CD8-positive, alpha-beta T cell (primary cell): ENCODE measurements at places on chromosomes 11 and 22.

DNA sequence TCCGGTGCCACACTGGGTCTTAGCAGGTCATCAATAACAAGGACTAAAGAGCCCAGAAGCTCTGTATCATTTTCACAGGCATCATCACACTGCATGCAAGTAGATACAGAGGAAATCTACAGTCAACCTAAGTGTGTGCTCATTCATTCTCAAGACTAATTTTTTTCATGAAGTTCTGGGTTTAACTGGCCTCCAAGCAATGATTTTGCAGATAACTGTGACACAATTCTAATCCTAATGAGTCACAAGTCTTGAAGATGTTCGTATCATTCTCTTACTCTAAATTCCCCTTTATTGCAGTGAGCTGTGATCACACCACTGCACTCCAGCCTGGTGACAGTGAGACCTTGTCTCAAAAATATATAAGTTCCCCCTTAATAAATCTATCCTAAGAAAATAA, 2.5 kb downstream of the OR52W1 start:
- no peak for DNase-seq

DNA sequence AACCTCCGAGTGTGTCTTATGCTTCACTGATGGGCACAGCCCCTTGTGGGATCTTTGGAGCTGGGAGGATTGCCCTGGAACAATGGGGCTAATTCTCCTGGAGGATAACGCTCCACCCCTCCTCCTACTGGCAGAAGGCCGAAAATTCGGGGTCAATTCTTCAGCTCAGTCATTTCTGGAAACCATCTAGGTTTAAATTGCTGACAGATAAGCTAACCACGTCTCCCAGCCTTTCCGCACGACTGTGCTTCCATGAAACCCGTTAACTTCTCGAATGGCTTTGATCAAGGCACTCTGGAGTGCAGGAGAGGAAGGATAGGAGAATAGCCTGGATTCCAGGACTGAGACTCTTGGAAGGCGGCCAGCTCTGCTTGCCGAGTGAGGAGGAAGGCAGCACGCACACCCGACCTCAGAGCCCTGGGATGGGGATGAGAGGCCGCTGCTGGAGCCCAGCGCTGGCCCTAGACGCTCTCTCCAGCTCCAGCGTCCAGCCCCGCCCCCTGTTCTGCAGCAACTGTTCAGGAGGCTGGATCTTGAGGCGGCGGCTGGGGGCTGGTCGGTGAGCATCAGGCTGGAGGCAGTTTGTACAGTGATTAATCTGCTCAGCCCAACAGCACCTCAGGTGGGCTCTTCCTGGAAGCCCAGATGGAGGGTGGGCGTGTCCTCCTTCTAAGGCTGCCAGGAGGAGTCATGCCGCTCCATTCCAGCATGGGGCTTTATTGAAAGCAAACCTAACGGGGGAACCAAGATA, 176.7 kb upstream of the NCAM1 start:
- no peak for DNase-seq

DNA sequence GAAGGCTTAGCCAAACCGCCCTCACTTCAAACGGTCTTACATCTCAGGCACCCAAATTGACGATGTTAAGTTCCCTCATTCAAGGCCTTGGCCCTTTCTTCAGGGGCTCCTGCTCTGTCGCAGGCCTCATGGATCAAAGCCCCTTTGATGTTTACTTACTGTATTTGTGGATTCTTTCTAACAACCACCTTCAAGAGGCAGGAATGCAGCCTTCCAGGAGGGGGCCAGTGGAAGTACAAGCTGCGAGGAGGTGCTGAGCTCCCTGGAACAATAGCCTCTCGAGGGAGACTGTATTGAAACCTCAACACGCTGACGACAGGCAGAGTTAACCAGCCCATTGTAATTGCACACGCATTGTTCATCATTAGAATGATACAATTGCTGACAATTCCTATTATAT, 209.1 kb downstream of the ST3GAL4 start:
- no peak for DNase-seq

- no peak for DNase-seq
These were observed 8.9 kb downstream of the IMMP1L start for GRCh38 chr11:31500560-31500959.

- DNase-seq = no peak
These were observed 53.7 kb upstream of the MTMR2 start for GRCh38 chr11:95977534-95978174.

DNA sequence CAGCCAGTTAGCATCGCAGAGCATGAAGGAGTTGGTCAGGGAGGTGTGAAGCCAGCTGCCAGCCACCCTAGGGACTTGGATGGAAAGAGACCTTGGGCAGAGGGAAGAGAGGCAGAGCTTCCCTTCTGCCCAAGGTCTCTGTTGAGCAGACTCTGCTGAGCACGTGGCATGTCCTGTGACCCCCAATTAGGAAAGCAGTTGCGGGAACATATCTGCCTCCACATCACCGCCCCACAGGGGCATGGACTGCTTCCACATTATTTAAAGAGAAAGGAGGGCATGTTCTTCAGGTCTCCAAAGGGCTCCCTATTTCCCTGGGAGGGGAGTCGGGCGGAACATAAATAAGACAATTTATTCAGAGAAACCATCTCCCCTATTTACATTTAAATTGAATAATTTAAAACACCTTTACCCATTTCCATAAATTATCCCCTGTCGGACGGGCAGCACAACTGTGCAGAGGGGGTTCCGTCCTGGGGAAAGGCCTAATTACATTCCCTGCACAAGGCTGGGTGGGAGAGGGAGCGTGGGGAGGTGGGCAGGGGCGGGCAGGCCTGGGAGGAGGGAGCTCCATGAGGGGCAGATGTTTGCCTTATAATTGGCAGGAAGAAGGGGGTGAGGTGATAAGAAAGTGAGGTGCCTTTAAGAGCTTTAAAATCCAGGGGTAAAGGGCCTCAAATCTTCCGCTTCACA, 88.8 kb upstream of the THY1 start:
- DNase-seq = no peak

- DNase-seq = no peak
These were observed 23.3 kb downstream of the DKK3 start for GRCh38 chr11:11985016-11985715.

DNA sequence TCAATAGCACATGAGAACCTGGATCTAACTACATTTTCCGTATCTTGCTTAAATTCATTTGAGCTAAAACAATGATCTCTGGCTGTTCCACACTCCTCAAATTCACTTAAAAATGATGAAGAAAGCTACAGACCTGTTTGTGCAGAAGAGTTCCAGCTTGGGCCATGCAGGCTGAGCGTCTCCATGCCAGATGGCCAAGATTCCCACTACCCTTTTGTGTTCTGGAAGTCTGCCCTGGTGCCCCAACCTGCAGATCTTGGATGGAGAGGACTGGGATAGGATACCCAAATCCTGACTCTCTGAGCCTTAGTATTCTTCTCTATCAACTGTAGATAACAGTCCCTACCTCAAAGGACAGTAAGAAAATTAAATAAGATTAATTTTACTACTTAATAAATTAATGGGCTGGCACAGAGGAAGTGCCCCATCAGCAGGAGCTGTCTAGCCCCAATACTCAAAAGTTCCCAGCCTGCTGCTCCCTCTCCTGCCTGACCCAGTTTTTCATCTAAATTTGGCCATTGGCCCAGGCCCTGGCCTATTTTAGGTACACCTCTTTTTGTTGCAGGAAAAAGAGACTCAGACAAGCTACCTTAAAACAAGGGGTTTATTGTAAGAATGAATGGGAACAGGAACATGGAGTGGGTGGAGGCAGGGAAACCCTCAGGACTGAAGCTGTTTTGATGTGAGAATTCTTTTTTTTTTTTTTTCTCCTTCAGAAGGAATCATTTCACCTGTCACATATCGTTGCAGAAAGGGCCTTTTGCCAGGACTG, 81.4 kb upstream of the GRK3 start:
- no peak for DNase-seq

GRCh38 chr11:68441466-68442230, 18.9 kb upstream of the PPP6R3 start:
- DNase-seq = no peak

GRCh38 chr11:110713449-110713776, 1.2 kb upstream of the ARHGAP20 start:
- DNase-seq = no peak

GRCh38 chr11:6319001-6319703, 1.1 kb downstream of the CAVIN3 start:
- no peak for DNase-seq

- no peak for DNase-seq
These were observed 47.8 kb downstream of the ARHGAP42 start for GRCh38 chr11:100734743-100735527.

DNA sequence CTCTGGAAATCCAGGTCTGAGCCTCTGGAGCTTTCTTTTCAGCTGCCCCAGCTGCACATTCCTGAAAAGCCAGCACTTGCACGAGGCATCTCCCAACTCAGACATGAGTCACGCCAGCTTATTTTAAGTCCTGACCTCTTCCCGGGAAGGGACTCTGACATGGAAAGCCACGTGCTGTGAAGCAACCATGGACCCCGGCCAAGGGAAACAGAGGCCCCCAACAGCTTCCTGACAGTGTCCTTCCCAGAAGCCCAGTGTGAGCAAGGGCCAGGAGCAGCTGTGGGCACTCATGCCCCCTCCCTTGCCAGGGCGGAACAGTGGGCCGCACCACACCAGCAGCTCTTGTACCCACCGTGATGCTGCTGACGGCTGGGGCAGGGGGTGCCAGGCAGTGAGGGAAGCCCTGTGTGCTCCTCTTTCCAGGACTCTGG, 118.8 kb upstream of the CADM1 start:
- DNase-seq = no peak

- peak; percentile 59 for DNase-seq
These were observed 1.2 kb downstream of the DDX17 start for GRCh38 chr22:38504731-38505540.

- DNase-seq = no peak
These were observed 23.7 kb upstream of the FXYD6 start for GRCh38 chr11:117900121-117900648.

DNA sequence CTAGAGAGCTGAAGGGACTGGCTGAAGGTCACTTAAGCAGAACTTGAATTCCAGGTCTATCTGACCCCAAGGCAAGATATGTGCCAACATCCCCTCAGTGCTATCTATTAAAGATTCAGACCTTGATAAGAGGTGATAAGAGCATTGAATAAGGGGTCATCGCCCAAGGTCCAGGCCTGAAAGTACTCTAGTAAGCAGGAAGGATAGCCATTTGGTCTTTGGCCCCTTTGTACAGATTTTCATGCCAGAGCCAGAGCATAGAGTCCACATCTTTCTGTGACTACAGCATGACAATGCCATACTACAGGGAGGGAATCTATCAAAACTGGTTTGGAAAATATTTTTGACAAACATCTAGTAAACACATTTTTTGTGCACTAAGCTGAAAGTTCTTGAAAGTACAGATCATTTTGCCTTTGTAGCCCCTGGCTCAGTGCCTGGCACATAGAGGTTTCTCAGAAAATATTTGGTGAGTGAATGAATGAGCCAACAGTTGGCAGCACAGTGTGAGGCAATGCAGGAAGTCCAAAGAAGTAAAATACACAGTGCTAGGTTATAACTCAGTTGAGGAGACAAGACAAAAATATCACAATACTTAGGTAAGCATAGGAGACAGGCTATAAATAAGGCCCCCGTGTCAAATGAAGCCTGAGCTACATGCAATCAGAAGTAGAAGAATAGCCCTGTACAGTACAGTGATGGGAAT, 15.1 kb upstream of the RRAS2 start:
- no peak for DNase-seq

DNA sequence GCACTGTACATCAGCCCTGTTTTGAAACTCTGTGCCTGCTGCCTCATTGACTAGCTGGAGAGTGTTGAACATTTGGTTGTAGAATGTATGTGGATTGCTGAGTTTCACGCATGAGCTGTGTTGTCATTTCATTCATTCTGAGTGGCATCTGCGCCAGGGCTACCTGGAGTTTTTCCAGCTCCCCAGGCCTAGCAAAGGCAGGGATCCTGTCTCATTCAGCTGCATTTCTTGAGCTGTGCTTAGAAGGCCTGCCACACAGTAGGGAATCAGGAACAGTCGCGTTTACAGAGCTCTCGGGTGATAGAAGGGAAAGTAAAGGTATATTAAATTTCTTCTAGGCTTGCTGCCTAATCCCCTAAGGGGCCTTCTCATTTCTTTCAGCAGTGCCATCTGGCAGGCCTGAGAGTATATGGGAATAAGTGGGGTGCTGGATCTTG, 44.3 kb downstream of the PTPRJ start:
- no peak for DNase-seq

DNA sequence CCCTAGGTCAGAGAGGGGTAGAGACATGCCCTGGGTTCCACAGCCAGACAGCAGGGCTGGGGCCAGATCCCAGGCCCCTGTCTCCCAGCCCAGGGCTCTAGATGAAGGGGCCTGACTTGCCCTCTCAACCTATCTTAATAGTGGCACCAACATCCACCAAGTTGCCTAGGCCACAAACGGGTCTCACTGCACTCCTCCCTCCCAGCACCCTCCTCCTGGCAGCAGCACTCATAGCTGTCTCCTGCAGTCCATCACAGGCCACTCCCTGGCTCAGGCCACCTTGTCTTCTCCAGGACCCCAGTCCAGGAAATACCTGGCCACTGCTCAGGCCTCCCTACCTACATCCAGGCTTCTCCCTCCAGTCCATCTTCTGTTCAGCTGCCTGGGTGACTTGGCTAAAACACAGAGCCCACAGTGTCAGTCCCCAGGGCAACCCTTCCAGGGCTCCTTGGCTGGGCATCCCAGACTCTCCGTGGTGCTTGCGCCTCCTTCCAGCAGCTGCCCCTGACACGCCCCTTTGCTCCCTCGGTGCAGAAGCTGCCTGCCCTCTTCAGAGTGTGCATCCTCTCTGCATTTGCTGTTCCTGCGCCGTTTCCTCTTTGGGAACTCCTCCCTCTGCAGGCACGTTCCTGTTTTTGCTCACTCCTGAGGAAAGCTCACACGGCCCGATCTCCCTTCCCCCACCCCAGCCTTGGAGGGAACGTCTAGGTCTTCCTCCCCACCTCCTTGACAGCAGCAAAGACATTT, 40.5 kb downstream of the LRRC32 start:
- no peak for DNase-seq

GRCh38 chr11:94128291-94128745, 323 bp upstream of the PANX1 start:
- no peak for DNase-seq

- DNase-seq = no peak
These were observed 28.6 kb downstream of the APOL5 start for GRCh38 chr22:35746248-35746647.

GRCh38 chr11:33941637-33942160, 49.8 kb upstream of the LMO2 start:
- no peak for DNase-seq

- no peak for DNase-seq
These were observed 83.2 kb upstream of the PITPNB start for GRCh38 chr22:28002181-28002700.

DNA sequence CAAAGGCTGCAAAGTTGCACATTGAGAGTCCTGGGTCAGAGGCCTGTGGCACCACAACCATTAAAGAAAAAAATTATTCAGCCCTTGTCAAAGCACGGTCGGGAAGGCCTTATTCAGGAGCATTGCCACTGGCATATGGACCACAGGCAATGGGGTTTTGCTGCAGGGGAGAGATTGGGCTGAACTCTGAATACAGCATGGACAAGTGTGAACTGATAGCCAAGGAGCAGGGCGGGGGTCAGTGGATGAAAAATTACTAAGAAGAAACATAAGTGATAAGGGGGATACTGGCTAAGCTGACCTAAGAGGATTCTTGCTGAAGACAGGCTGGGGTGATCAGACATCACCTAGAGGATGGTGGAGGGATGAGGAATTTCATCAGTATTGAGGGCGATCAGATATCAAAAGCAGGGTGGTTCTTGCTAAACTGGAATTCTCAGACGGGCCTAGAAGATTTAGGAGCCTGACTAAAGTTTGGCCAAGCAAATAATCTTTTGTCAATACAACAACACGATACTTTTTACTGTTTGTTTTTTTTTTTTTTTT, 3.3 kb upstream of the DGCR8 start:
- no peak for DNase-seq
